T-cell (primary cell): ENCODE measurements at places on chromosomes 6 and 20. TPM values are rescaled to one million over a fixed set of nuclear protein-coding genes. Genes with fewer than 3 reads are reported as not detected.

GRCh38 chr6:82365016-82365795, 1.6 kb downstream of the TPBG start:
- H3K4me1 ChIP-seq: no peaks in the 10 kb centered on the region
- H3K27me3 ChIP-seq: peaks cover 31% of the 10 kb centered on the region
- H3K27ac ChIP-seq: no peak overlapping the region
- no peak for DNase-seq
- no peaks in the 10 kb centered on the region for H3K36me3 ChIP-seq
- H3K4me3 ChIP-seq: peak overlapping the region; percentile 23

DNA sequence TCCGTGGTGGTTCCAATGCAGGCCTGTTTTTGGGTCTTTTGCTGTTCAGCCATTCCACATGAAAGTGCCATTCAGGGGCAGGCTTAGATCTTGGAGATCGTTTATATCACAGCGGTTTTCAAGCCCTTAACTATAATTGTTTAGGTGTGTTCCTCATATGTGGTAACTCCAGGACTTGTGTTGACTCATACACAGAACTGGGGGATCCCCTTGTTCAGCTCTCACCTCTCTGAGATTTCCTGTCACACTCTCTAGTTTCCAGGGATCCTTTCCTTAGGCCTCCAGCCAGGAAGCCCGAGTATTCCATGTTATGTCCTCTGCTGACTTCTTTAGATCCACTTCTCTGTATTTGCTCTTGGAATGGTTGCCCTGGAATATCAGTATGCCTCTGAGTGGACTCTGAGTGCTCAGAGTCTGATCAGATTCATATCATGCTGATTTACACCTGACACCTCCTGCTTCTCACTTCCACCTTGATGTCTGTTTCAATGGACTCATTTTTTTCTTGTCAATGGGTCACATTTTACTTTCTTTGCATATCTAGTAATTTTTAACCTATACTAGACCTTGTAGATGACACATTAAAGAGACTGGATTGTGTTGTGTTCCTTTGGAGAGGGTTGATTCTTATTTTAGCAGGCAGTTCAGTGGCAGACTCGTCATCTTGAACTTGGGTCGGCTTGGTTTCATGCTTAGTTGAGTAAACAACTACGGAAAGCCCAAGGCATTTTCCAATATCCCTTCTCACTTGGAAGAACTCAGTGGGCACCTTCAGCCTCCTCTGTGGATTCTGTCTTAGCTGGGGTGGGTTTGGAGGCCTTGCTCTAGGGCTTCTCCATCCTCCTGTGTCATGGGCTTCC, 13.1 kb downstream of the NTSR1 start:
- no peak for DNase-seq
- no peak overlapping the region for H3K27ac ChIP-seq
- H3K27me3 ChIP-seq: no peaks in the 10 kb centered on the region
- no peaks in the 10 kb centered on the region for H3K36me3 ChIP-seq
- H3K4me3 ChIP-seq: peak overlapping the region; percentile 20

- H3K27me3 ChIP-seq: no peaks in the 10 kb centered on the region
- H3K27ac ChIP-seq: no peak overlapping the region
- H3K4me3 ChIP-seq: no peak overlapping the region
Measured at GRCh38 chr6:38262026-38262425, 377.7 kb downstream of the BTBD9 start.

- peaks cover 21% of the 10 kb centered on the region for H3K4me1 ChIP-seq
- no peak for DNase-seq
- H3K4me3 ChIP-seq: no peak overlapping the region
- H3K27ac ChIP-seq: no peak overlapping the region
- peaks cover 12% of the 10 kb centered on the region for H3K36me3 ChIP-seq
Measured at GRCh38 chr20:32505723-32506473, 79.2 kb downstream of the NOL4L start.

DNA sequence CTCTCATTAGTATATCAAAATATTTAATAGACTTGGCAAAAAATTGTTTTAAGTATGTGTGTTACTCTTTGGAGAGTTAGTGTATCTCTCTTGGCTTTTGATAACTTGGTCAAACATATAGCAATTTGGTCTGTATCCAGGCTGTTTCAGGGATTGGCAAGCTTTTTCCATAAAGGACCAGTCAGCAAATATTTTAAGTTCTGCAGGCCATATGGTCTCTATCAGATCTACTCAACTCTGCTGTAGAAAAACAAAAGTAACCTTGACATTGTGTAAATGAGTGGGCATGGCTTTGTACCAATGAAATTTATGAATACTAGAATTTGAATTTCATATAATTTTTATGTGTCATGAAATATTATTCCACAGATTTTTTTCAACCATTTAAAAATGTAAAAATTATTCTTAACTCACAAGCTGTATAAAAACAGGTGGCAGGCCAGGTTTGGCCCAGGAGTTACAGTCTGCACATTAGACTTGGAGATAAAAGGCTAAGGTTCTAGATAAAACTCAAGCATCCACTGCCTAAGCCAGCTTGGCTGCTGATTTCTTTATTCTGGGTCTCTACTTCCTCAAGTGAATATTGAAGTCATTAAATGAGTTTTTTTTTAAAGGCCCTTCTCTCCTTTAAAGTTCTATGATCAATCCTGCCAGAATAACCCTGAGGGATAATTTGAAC, 13.7 kb downstream of the GSTA4 start:
- peaks cover 30% of the 10 kb centered on the region for H3K4me1 ChIP-seq
- H3K36me3 ChIP-seq: no peaks in the 10 kb centered on the region
- no peak overlapping the region for H3K4me3 ChIP-seq
- no peak for DNase-seq
- no peaks in the 10 kb centered on the region for H3K27me3 ChIP-seq

GRCh38 chr6:1911474-1911873, 301.8 kb downstream of the FOXC1 start:
- peaks cover 2% of the 10 kb centered on the region for H3K4me1 ChIP-seq
- H3K4me3 ChIP-seq: no peak overlapping the region
- H3K27ac ChIP-seq: no peak overlapping the region
- H3K27me3 ChIP-seq: no peaks in the 10 kb centered on the region
- DNase-seq: no peak

- H3K4me3 ChIP-seq: no peak overlapping the region
- H3K27ac ChIP-seq: no peak overlapping the region
- H3K36me3 ChIP-seq: no peaks in the 10 kb centered on the region
- no peaks in the 10 kb centered on the region for H3K4me1 ChIP-seq
Measured at GRCh38 chr6:3549314-3549940, 92.6 kb upstream of the SLC22A23 start.

GRCh38 chr20:16059841-16060240, 513.4 kb downstream of the KIF16B start:
- no peak overlapping the region for H3K4me3 ChIP-seq
- no peaks in the 10 kb centered on the region for H3K27me3 ChIP-seq
- no peaks in the 10 kb centered on the region for H3K4me1 ChIP-seq
- no peak overlapping the region for H3K27ac ChIP-seq
- no peaks in the 10 kb centered on the region for H3K36me3 ChIP-seq

- no peaks in the 10 kb centered on the region for H3K27me3 ChIP-seq
- DNase-seq: peak; percentile 39
- no peaks in the 10 kb centered on the region for H3K36me3 ChIP-seq
- no peaks in the 10 kb centered on the region for H3K4me1 ChIP-seq
- H3K27ac ChIP-seq: no peak within 1 kb of the TSS
Measured at GRCh38 chr6:7910654-7911344, at the start of gene TXNDC5. TXNDC5 (minus strand) TSS chr6:7910788; CDS start chr6:7910776, 12 bp downstream.

- H3K4me1 ChIP-seq: no peaks in the 10 kb centered on the region
- H3K36me3 ChIP-seq: no peaks in the 10 kb centered on the region
- no peak for DNase-seq
- H3K27ac ChIP-seq: no peak overlapping the region
- H3K27me3 ChIP-seq: no peaks in the 10 kb centered on the region
Measured at GRCh38 chr6:114284281-114284680, 58.5 kb downstream of the HS3ST5 start.

- H3K27me3 ChIP-seq: peaks cover 5% of the 10 kb centered on the region
- no peaks in the 10 kb centered on the region for H3K4me1 ChIP-seq
- no peak overlapping the region for H3K27ac ChIP-seq
- no peak overlapping the region for H3K4me3 ChIP-seq
Measured at GRCh38 chr6:10373642-10374359, 41.1 kb downstream of the TFAP2A start.

DNA sequence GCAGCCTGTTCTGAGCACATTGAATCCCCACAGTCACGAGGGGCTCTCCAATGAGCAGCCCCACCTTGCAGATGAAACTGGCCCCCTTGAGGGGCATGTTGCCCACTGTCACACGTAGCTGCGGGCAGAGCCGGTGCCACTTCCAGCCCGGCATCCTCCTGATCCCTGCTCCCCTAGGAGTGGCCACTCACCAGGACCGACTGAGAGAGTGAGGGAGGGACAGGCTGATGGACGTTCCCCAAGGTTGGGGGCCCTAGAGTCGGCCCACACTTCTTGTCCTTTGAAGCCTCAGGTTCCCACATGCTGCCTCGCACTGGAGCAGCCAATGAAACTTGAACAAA, 10.5 kb downstream of the ENTPD6 start:
- DNase-seq: no peak
- no peaks in the 10 kb centered on the region for H3K4me1 ChIP-seq
- H3K27me3 ChIP-seq: no peaks in the 10 kb centered on the region

DNA sequence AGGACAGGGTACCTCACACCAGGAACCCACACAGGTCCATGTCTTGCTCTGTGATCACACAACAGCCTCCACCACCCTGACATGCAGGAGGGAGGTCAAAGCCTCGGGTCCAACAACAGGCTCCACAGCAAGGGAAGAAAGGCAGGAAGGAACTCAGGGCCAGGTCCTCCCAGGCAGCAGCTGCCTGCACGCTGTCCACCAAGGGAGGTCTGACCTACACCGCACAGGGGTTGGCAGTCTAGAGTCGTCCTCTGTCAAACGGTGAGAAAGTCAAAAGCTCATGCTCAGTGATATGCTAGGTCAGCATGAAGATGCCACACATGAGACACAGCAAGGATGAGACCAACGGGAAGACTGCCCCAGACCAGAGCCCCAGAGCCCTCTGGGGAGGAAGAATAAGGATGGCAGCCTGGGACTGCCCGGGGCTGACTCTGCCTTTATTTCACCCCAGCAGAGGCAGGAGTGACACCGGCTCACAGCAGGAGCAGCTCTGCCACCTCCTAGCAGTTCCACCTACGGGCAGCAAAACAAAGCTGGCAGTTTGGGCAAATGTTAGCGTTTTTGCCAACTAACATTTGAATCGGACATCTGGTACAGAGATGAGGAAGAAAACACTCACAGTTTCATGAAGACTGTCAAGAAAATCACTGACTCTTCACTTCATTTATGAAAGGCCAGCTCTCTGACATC, 8.5 kb downstream of the GMEB2 start:
- no peaks in the 10 kb centered on the region for H3K4me1 ChIP-seq
- H3K27me3 ChIP-seq: no peaks in the 10 kb centered on the region
- H3K4me3 ChIP-seq: no peak overlapping the region
- peaks cover 19% of the 10 kb centered on the region for H3K36me3 ChIP-seq

DNA sequence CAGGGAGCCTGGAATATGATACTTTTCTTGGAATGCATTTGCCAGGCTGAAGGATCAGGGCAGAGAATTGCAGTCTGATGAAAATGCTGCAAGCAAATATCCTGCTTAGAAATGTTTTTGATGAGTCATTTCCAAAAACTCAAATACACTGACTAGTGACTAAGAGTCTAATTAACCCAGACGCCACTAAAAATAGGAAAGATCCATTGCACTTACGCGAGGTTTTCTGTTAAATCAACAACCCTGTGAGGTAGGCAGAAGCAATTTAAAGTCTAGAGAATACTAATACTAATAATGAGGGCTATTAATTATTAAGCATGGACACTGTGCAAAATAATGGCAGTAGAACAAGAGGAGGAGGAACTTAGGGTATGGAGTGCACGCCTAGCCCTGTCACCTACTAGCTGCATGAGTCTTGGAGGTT, 130.1 kb upstream of the DOK5 start:
- DNase-seq: no peak
- H3K36me3 ChIP-seq: no peaks in the 10 kb centered on the region
- H3K4me3 ChIP-seq: no peak overlapping the region
- H3K27me3 ChIP-seq: no peaks in the 10 kb centered on the region
- no peak overlapping the region for H3K27ac ChIP-seq
- H3K4me1 ChIP-seq: no peaks in the 10 kb centered on the region

DNA sequence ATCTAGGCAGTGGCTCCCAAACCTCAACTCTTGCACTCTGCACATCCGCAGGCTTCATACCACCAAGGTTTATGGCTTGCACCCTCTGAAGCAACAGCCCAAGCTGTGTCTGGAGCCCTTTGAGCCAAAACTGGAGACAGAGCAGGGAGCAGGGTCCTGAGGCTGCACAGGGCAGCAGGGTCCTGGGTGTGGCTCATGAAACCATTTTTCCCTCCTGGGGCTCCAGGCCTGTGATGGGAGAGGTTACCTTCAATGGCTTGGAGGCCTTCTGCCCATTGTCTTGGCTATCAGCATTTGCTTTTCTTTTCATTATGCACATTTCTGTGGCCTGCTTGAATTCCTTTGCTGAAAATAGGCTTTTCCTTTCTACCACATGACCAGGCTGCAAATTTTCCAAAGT, 6.3 kb upstream of the FAM184A start:
- H3K4me1 ChIP-seq: no peaks in the 10 kb centered on the region
- H3K27ac ChIP-seq: no peak overlapping the region
- no peaks in the 10 kb centered on the region for H3K27me3 ChIP-seq
- H3K4me3 ChIP-seq: no peak overlapping the region
- DNase-seq: no peak

DNA sequence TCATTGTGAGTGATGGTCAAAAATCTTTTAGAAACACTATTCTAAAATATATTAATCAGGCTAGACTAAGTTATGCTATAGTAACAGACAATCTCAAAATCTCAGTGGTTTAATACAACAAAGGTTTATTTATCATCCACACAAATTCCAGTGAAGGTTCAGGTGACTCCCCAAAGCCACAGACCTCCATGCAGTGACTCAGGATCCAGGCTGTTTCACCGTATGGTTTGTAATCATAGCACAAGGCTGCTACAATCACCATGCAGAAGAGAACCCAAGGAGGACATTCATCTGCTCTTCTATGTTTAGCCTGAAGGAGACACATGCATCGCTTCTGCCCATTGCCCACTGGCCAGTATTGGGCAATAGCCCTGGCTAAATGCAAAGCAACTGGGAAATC, 46.2 kb downstream of the BFSP1 start:
- H3K27me3 ChIP-seq: peaks cover 8% of the 10 kb centered on the region
- H3K36me3 ChIP-seq: no peaks in the 10 kb centered on the region
- H3K27ac ChIP-seq: no peak overlapping the region
- no peak for DNase-seq
- H3K4me3 ChIP-seq: no peak overlapping the region
- H3K4me1 ChIP-seq: no peaks in the 10 kb centered on the region

- no peak for DNase-seq
- no peak overlapping the region for H3K4me3 ChIP-seq
- H3K27ac ChIP-seq: no peak overlapping the region
- peaks cover 6% of the 10 kb centered on the region for H3K4me1 ChIP-seq
Measured at GRCh38 chr6:156970595-156971112, 193.5 kb downstream of the ARID1B start.

CASS4 gene
- total RNA-seq: 8.0 TPM

RGS19 gene
- total RNA-seq: 57.3 TPM

SLC22A2 gene
- not detected for total RNA-seq

RBPJL gene
- 0.26 TPM for total RNA-seq

KIAA1755 gene
- total RNA-seq: not detected

PNPLA1 gene
- 0.20 TPM for total RNA-seq

IPCEF1 gene
- total RNA-seq: 57.6 TPM

BMP5 gene
- total RNA-seq: not detected

PRSS35 gene
- 1.3 TPM for total RNA-seq
